ENCODE measurements at places on chromosomes 12 and 14. TPM values are rescaled to one million over a fixed set of nuclear protein-coding genes. Genes with fewer than 3 reads are reported as not detected.

TMEM117 gene
- polyA plus RNA-seq = 5.2 TPM

DNA sequence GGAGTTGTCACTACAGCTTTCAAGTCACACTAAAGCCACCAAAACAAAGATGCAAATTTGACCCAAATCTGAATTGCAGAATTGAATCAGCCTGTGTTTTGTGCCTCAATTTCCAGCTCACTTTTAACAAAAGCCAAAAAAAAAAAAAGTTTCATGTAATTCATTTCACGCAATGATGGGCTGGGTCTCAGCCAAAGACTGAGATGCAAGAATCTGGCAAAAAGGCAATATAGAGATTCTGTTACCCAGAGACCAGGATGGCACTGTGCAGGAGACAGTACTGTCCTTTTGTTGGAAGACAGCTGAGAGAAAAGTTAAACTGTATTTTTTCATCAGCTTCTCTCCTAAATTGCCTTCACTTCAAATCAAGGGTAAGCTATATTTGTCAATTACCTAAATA, 205.7 kb upstream of the NPAS3 start:
- no peak overlapping the region for H3K4me3 ChIP-seq
- no peaks in the 10 kb centered on the region for H3K36me3 ChIP-seq
- no peak for DNase-seq

GRCh38 chr14:105761842-105762241, 235.5 kb downstream of the TMEM121 start:
- DNase-seq = no peak
- peak overlapping the region; percentile 78 for H3K27ac ChIP-seq
- no peaks in the 10 kb centered on the region for H3K27me3 ChIP-seq
- H3K4me3 ChIP-seq = no peak overlapping the region
- no peaks in the 10 kb centered on the region for H3K36me3 ChIP-seq

- no peaks in the 10 kb centered on the region for H3K4me1 ChIP-seq
- no peak for DNase-seq
- no peaks in the 10 kb centered on the region for H3K36me3 ChIP-seq
- no peaks in the 10 kb centered on the region for H3K27me3 ChIP-seq
- H3K27ac ChIP-seq = no peak overlapping the region
- no peak overlapping the region for H3K4me3 ChIP-seq
Measured at GRCh38 chr14:65819569-65819968, 407.0 kb downstream of the FUT8 start.

GRCh38 chr12:89225808-89226411, 126.4 kb downstream of the DUSP6 start:
- H3K27me3 ChIP-seq = peaks cover 7% of the 10 kb centered on the region
- DNase-seq = no peak
- no peak overlapping the region for H3K4me3 ChIP-seq
- H3K4me1 ChIP-seq = no peaks in the 10 kb centered on the region

MORN3 gene
- polyA plus RNA-seq = 0.17 TPM

LGR5 gene
- polyA plus RNA-seq = not detected

LRRC10 gene
- not detected for polyA plus RNA-seq

KRT83 gene
- polyA plus RNA-seq = not detected

GRCh38 chr14:100577986-100578431, 9.2 kb downstream of the BEGAIN start:
- H3K4me1 ChIP-seq = peaks cover 1% of the 10 kb centered on the region
- no peak overlapping the region for H3K27ac ChIP-seq
- peaks cover 14% of the 10 kb centered on the region for H3K27me3 ChIP-seq
- DNase-seq = no peak
- H3K4me3 ChIP-seq = no peak overlapping the region
- H3K36me3 ChIP-seq = no peaks in the 10 kb centered on the region

DNA sequence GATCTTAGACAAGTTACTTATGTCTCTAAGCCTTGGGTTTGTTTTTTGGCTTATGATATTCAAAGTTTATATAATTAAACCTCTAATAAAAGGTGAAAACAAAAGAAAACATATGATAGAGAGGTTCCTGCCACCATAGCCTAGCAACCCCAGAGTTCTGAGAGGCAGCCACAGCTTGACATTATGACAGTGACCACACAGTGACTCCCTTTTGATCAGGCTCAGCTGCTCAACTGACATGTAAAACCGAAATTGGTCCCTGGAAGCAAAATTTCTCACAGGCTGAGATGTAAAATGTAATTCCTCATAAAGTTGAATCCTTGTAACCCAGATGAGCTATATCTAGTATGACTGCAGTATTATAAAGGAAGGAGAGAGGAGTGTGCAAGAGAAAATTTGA, 108.5 kb downstream of the GCH1 start:
- no peaks in the 10 kb centered on the region for H3K4me1 ChIP-seq
- no peaks in the 10 kb centered on the region for H3K27me3 ChIP-seq
- H3K27ac ChIP-seq = no peak overlapping the region
- peaks cover 11% of the 10 kb centered on the region for H3K36me3 ChIP-seq

STXBP6 gene
- polyA plus RNA-seq = not detected

DNA sequence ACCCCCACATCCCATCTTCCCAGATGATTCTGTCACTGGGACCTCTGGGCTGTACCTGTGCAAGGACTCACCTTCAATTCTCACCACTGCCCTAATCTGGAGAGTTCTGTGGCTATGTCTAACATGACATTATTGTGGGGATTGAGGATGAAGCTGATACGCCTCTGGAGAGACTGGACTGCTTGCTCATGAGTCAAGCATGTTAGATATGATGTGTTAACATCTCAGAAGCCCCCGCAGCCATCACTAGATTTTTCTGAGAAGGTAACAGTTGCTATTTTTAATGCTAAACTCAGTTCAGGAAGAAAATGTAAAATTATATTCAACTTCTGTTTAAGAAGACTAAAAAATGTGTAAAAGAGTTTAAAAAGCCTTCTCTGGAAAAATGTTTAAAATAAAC, 25.7 kb downstream of the JKAMP start:
- H3K27ac ChIP-seq = no peak overlapping the region
- no peak for DNase-seq
- H3K27me3 ChIP-seq = no peaks in the 10 kb centered on the region
- H3K4me1 ChIP-seq = peaks cover 3% of the 10 kb centered on the region

CCDC38 gene
- polyA plus RNA-seq = not detected

GRCh38 chr14:100584056-100585031, 2.9 kb downstream of the BEGAIN start:
- H3K36me3 ChIP-seq = no peaks in the 10 kb centered on the region
- H3K27me3 ChIP-seq = peaks cover 16% of the 10 kb centered on the region
- no peak for DNase-seq
- no peak overlapping the region for H3K27ac ChIP-seq

SPRYD3 gene
- polyA plus RNA-seq = 12.8 TPM

NOXRED1 gene
- polyA plus RNA-seq = not detected

- no peak overlapping the region for H3K27ac ChIP-seq
- H3K27me3 ChIP-seq = no peaks in the 10 kb centered on the region
- H3K36me3 ChIP-seq = no peaks in the 10 kb centered on the region
- no peak for DNase-seq
- H3K4me3 ChIP-seq = no peak overlapping the region
- no peaks in the 10 kb centered on the region for H3K4me1 ChIP-seq
Measured at GRCh38 chr12:49121047-49121696, 10.0 kb downstream of the TUBA1B start.

DNA sequence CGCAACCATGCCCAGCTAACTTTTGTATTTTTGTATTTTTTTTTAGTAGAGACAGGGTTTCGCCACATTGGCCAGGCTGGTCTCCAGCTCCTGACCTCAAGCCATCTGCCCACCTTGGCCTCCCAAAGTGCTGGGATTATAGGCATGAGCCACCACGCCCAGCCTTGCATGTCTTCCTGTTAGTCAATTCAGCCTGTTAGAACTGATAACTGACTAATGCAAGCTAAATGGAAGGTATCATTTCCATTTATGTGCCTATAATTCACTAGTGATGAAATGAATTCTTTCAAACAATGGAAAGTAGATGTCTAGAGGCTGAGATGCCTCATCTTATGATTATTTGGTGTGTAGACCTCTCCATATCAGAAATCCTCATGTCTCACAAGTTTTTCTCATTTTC, 37.3 kb upstream of the DIP2B start:
- no peaks in the 10 kb centered on the region for H3K27me3 ChIP-seq
- H3K4me1 ChIP-seq = no peaks in the 10 kb centered on the region

GRCh38 chr12:27333403-27334009, 870 bp downstream of the BMAL2 start:
- peaks cover 13% of the 10 kb centered on the region for H3K4me1 ChIP-seq
- H3K36me3 ChIP-seq = peaks cover 6% of the 10 kb centered on the region
- DNase-seq = peak; percentile 46
- H3K4me3 ChIP-seq = peak overlapping the region; percentile 94

PLD4 gene
- polyA plus RNA-seq = 264 TPM

DNA sequence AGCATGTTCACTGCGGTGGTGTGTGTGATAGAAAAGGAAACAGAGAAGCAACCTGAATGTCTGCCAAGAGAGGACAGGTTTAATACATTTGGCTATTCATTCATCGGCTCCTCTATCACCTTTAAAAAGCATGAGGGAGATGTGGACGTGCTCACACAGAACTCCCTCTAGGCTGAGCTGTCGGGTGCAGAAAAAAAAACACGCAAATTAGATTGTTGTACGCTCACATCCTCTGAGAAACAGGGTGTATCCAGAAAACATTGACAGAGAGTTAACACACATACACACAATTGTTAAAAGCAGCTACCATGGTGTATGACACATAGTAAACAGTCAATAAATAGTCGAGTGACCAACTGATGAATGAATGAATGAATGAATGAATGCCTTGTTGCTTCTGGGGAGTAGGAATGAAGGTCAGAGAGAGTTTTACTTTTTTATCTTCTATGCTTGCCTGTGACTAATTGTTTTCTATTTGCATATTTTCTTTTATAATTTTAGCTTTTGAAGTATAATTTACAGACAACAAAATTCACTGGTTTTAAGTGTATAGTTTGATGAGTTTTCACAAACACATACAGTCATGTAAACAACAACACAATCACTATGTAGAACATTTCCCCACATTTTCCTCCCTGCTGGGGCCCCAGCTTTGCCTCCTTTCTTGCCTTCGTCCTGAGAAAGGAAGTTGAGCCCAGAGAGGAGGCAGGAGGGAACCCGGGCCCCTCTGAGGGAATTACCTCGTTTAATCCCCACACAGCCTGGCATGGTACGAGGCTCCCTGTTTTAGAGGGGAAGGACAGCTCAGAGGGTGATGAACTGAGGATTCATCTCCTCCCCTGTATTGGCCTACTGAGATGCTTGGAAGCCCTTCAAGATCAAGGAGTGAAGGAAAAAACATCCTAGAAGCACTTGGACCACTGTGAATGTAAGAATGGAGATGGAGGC, 19.7 kb upstream of the FAM222A start:
- H3K4me1 ChIP-seq = no peaks in the 10 kb centered on the region
- DNase-seq = no peak
- peaks cover 10% of the 10 kb centered on the region for H3K27me3 ChIP-seq
- H3K27ac ChIP-seq = no peak overlapping the region
- no peak overlapping the region for H3K4me3 ChIP-seq

DNA sequence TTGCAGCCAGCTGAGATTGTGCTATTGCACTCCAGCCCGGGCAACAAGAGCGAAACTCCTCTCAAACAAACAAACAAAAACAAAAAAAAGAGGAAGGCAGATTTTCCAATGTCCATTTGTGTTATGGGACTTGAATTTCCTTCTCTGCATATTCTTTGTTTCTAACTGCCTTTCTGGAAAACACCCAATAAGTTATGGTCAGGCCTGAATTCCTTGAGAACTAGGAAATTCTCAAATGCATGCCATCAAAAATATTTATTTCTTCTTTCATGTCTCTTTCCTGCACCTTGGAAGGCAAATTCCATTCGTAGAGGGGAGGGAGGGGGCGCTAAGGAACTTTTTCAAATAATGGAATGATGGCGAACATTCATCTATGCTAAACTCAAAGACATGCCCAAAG, 117.6 kb upstream of the TMCC3 start:
- H3K4me3 ChIP-seq = peak overlapping the region; percentile 52
- peaks cover 84% of the 10 kb centered on the region for H3K4me1 ChIP-seq
- H3K27ac ChIP-seq = peak overlapping the region; percentile 97
- no peaks in the 10 kb centered on the region for H3K27me3 ChIP-seq

ACTR6 gene
- 29.3 TPM for polyA plus RNA-seq

GRCh38 chr12:104121001-104121400, 17.0 kb downstream of the NFYB start:
- no peak overlapping the region for H3K4me3 ChIP-seq
- no peaks in the 10 kb centered on the region for H3K27me3 ChIP-seq
- DNase-seq = no peak
- H3K4me1 ChIP-seq = no peaks in the 10 kb centered on the region
- no peaks in the 10 kb centered on the region for H3K36me3 ChIP-seq
- H3K27ac ChIP-seq = no peak overlapping the region

GRCh38 chr12:128843538-128843937, 9.7 kb upstream of the GLT1D1 start:
- H3K4me3 ChIP-seq = no peak overlapping the region
- no peaks in the 10 kb centered on the region for H3K27me3 ChIP-seq
- DNase-seq = no peak

STRAP gene
- 131 TPM for polyA plus RNA-seq

- H3K27me3 ChIP-seq = no peaks in the 10 kb centered on the region
- no peaks in the 10 kb centered on the region for H3K36me3 ChIP-seq
- no peak overlapping the region for H3K27ac ChIP-seq
- no peaks in the 10 kb centered on the region for H3K4me1 ChIP-seq
- no peak for DNase-seq
Measured at GRCh38 chr12:20578142-20578541, 117.0 kb upstream of the SLCO1C1 start.

- peaks cover 32% of the 10 kb centered on the region for H3K4me1 ChIP-seq
- no peak overlapping the region for H3K27ac ChIP-seq
- no peak for DNase-seq
- peaks cover 56% of the 10 kb centered on the region for H3K27me3 ChIP-seq
Measured at GRCh38 chr12:128966203-128966810, 113.0 kb downstream of the GLT1D1 start.

PLEK2 gene
- polyA plus RNA-seq = not detected

DNA sequence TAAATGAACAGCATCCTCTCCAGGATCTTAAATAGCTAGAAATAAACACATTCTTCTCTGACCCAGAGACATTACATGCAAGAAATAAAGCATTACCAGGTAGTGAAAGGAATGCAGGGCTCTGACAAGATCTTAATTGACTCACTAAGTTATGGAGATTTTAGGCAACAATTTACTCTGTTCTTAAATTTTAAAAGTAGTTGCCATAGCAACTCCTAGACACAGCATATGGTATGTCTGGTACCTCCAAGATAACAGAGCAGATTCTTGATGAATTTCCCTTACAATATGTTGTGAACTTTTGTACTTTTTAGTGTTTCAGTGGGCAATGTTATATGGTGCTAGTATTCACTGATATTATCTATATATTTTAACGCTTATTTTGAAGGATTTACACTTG, 76.7 kb upstream of the G2E3 start:
- H3K4me1 ChIP-seq = no peaks in the 10 kb centered on the region
- DNase-seq = no peak
- no peak overlapping the region for H3K4me3 ChIP-seq

DNA sequence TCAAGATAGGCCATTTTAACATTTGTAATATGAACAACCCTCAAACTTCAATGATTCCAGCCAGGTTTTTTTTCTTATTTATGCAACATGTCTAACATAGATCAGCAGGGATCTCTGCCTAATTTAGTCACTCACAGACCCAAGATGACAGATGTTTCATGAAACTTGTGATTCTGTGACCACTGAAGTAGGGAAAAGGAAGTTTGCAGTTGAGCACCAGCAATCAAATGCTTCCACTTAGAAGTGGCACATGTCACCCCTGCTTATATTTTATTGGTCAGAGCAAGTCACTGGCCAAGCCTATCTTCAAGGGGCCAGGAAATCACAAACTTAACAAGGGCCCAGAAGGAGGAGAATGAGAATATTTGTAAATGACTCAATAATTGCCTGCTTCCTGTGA, 150.6 kb downstream of the BCAT1 start:
- peaks cover 46% of the 10 kb centered on the region for H3K4me1 ChIP-seq
- H3K4me3 ChIP-seq = peak overlapping the region; percentile 55
- DNase-seq = peak; percentile 59
- H3K27me3 ChIP-seq = no peaks in the 10 kb centered on the region

- peak overlapping the region; percentile 81 for H3K27ac ChIP-seq
- H3K4me1 ChIP-seq = peaks cover 24% of the 10 kb centered on the region
- H3K36me3 ChIP-seq = peaks cover 18% of the 10 kb centered on the region
- no peaks in the 10 kb centered on the region for H3K27me3 ChIP-seq
- DNase-seq = no peak
Measured at GRCh38 chr12:56257491-56258067, 605 bp downstream of the ANKRD52 start.

Measured in naive B cell (primary cell).